Left hindlimb (tissue), 1 donor: ENCODE measurements at places on chromosomes 13 and 19.

- DNase-seq, result no peak
These were observed 45.2 kb upstream of the GPI start for GRCh38 chr19:34319785-34320184.

DNA sequence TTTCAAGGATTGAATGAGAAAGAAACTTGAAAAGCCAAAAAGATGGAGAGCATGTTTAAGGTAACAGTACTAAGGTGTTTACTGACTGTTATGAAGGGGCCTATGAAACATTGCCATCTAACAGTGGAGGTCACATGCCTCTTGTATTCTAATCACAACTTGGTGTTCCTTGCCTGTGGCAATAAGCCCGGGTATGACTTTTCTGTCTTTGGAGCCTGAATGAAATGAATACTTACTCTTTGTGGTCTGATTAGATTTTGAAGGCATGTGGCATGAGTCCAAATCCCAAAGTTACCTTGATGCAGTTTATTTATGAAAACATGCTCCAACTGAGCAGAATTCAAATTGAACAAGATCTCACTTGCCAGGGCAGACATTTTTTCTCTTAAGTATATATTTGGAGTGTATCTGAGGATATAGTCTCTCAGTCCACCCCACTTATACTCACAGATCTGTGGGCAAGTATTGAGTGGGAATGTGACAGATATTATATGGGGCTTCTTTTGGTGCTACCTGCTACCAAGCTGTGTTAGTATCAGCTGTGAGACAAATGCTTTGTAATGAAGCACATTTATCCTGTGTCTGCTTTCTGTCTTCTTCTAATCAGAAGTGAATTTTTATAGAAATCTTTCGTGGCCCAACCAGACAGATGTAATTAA is 67.5 kb downstream of the B3GLCT start:
- DNase-seq, result no peak

DNA sequence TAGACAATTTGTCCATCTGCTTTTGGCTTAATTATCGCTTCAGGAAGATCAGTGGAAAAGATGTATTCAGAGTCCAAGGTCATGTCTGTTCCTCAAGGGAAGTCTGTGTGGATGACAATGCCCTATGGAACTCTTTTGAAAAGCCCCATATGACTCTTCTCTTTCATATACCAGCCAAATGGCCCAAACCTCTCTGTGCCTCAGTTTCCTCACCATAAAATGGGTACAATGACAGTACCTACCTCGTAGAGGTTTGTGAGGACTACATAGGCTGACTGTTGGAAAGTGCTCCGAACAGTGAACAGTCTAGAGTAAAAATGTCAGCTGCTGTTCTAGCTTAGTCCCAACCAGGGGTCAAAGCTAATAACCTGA is 104.6 kb downstream of the COL4A2 start:
- no peak for DNase-seq

DNA sequence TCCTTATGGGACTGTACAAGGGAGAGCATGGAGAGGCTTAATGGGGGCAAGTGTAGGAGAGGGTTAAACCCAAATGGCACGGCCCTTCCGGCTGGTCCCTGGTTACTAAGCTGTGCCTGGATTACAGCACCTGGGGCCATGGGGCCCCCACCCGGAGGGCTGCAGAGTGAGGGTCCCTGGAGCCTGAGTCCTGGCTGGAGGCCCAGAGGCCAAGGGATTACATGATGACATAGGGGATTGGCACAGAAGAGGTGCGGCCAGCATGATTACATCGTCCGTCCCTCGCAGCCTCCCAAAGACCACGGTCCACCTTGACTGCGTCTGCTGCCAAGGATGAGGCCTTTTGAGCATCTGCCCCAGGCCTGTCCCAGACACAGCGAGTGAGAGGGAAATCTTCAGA is 149.4 kb downstream of the URI1 start:
- no peak for DNase-seq

- peak; percentile 82 for DNase-seq
These were observed 589 bp downstream of the ZBTB45 start for GRCh38 chr19:58519087-58519354.

DNA sequence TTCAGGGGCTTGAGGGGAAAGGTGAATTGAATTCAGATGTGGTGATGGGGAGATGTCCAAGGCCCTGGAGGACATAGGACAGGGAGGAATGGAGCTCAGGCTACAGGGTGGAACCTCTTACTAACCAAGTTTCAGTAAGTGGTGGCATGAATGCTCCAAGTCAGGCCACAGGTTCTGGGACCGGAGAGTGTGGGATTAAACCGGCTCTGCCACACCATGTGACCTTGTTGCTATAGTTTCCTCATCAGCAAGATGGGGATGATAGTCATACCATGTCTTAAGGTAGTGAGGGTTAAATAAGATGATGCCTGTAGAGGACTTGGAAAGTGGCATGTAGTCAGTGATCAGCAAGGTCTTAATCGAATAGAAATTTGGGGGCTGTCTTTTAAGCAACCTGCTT is 16.3 kb downstream of the GPR183 start:
- DNase-seq, result no peak

- DNase-seq, result no peak
These were observed 12.3 kb downstream of the FGF9 start for GRCh38 chr13:21683034-21683733.

- no peak for DNase-seq
These were observed 43.2 kb downstream of the RCBTB2 start for GRCh38 chr13:48489666-48490065.
